NCI-H1092 treated with DMSO at 0.1 percent for 48 hours (cell line): ENCODE measurements at places on chromosomes 4 and X.

DNA sequence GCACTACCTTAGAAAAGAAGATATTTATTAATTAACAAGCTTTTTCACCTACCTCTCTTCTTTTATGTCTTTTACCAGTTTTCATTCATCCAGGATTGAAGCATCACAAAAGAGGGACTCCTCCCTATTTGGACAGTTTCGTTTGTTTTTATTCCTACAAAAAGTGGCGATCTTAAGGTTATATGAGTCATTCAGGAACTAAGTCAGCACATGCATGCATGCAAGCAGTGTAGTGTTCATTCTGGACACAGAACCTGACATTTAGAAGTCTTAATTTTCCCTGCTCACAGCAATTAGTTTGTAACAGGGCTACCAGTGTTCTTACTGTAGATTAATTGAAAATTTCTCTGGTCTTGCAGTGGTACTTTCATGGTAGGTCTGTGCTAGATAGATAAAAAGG is 47.9 kb upstream of the QRFPR start:
- no peak for DNase-seq

- peak; percentile 54 for DNase-seq
These were observed 19.1 kb upstream of the MECP2 start for GRCh38 chrX:154116426-154117211.

GRCh38 chr4:1939664-1940509 is 68.7 kb downstream of the NSD2 start:
- DNase-seq = no peak

GRCh38 chr4:169998981-169999380 is 27.2 kb downstream of the MFAP3L start:
- peak; percentile 30 for DNase-seq

- no peak for DNase-seq
These were observed 83.2 kb downstream of the SH3KBP1 start for GRCh38 chrX:19804151-19804550.

- DNase-seq = no peak
These were observed 847.6 kb upstream of the LCORL start for GRCh38 chr4:18869166-18869565.

GRCh38 chr4:100391863-100392262 is 126.0 kb downstream of the EMCN start:
- no peak for DNase-seq

GRCh38 chr4:133355633-133356032 is 206.5 kb downstream of the PCDH10 start:
- DNase-seq = no peak

- DNase-seq = no peak
These were observed 77.5 kb downstream of the INTS12 start for GRCh38 chr4:105630670-105631655.

DNA sequence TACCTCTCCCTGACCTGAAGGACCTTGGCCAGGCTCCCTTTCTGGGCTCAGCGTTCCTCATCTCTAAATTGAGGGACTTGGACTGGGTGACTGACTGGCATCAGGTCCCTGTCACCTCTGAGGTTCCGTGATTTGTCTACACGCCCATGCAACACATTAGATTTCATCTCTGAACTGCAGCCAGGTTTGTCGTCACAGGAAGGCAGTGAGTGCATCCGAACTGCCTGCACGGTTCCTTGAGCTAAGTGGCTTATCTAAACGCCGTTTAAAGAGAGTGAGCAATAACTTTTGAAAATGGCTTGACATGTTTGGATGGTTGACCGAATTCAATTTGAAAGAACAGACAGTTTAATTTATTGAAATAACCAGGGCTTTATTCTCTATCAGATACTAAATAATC is 70.1 kb downstream of the PCYT1B start:
- DNase-seq = no peak

DNA sequence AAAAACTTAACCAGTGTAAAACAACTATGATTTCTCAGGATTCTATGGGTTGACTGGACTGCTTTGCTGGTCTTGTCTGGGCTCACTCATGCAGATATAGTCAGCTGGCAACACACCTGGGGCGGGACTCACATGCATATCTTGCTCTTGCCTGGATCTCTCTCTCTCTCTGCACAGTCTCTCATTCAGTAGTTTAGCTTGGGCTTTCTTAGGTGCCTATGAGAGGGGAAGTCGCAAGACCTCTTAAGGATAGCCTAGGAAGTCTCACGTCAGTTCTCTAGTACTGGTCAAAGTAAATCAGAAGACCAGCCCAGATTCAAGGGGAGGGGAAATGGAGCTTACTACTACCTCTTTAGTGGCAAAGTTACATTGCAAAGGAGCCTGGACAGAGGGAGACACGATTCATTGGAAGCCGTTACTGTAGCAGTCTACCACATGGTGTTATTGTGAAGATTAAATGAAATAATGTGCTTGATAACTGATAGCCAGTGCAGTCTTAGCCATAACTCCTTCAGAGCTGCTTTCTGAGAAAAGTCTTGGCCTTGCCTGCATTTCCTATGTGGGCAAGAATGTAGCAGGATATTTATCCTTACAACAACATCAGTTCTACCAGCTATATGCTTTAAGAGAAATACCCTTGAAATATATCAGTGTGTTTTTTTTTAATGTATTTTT is 2.1 kb downstream of the COPS4 start:
- DNase-seq = no peak
